8988T (cell line): ENCODE measurements at places on chromosomes 6 and 20.

DNA sequence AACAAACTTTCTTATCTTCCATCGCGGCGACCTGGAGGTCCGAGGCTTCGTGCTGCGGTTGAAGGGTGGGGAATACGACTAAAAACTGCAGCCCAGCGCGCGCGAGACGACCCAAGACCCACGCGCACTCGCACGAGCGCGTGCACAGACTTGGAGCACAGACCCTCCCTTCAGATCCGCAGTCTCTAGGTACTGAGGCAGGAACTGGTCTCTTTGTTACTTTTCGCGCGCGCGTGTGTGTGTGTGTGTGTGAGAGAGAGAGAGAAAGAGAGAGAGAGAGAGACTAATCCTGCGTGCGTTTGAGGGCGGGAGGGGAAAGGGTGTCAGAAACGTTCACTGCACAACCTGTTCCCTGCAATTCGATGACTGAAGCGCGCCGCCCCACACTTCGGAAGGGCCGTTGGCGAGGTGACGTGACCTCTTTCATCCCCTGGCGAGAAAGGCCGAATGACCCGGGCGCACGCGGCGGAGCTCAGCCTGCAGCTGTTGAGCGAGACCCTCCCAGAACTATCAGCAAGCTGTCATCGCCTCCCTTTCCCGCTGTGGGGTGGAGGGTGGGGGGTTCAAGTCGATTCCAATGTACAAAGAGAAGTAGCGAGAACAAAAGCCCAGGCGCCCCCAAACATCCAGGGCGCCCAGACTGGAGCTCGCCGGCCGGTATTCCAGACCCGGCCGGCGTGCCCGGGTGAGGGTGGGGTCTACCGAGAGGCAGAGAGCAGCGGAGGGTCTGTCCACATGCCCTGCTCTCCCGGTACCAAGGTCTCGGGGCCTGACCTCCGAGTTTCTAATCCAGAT, 1.5 kb upstream of the TUBB2B start:
- DNase-seq: no peak

GRCh38 chr20:36253036-36253435, 16.8 kb downstream of the AAR2 start:
- DNase-seq: no peak

DNA sequence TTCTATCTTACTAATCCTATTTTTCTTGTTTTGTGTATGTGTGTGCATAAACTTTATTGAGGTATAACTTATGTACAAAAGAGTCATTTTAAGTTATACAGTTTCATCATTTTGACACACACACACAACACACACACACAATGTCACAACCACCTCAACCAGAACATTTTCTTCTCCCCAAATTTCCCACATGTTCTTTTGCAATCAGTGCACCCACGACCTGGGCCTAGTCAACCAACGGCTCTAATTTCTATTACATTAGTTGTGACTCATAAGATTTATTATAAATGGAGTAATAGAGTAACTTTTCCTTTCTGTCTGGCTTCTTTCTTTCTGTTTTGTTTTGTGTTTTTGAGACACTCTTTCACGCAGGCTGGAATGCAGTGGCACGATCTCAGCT, 9.8 kb upstream of the POM121L2 start:
- no peak for DNase-seq

DNA sequence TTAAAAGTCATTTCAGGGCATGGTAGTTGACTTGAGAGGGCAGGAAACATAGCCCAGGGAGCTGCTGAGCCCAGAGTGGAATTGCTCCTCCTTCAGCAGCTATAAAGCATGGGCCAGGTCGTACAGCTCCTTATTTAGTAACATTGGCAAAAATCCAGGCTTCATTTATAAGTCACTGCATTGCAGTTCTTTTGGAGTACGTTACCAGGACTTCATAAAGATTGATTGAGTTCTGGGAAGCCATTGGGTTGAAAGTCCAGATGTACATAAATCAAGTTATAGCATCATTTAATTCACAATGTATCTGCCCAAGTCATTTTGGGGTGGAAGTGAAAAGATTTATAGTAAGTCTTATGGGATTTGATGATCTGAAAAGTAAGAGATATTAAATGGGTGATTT, 53.0 kb upstream of the ANKEF1 start:
- no peak for DNase-seq

DNA sequence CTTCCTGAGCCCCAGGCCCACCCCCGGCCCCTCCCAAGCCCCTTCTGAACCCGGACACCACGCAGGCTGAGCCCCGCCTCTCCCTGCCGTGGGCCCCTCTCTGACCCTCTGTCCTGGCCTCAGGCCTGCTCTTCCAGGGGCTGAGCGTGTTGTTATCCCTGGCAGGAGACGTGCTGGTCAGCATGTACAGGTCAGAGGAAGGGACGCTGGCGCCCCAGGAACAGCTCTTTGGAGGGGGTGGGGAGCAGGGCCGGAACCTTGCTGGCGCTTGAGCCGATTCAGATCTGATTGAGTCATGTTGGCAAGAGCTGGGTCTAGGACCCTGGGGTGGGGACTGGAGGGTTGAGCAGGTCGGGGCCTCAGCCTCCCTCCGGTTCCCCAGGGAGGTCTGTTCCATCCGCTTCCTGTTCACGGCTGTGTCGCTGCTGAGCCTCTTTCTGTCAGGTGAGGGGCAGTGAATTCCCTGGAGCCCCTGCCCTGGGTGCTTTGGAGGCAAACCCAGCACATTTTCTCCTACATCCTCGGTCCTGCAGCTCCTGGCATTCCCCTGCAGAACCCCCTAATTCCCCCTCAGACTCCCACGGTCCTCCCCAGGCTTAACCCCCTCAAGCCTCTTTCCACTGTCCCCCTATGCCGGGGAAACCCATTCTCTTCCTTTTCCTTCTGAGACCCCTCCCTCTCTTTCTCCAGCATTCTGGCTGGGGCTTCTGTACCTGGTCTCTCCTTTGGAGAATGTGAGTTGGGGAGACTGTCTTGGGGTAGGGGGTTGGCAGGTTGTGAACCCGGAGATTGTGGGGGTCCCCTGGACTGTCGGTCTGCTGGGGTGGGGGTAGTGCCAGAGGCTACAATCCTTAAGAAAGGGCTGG, 2.0 kb downstream of the SPAG4 start:
- DNase-seq: peak; percentile 61

GRCh38 chr6:30557683-30557981, 537 bp downstream of the PRR3 start:
- DNase-seq: no peak
